ENCODE measurements at places on chromosomes 5 and 9.

- DNase-seq = no peak
Measured at GRCh38 chr5:135215617-135216470, 181.8 kb upstream of the PITX1 start.

DNA sequence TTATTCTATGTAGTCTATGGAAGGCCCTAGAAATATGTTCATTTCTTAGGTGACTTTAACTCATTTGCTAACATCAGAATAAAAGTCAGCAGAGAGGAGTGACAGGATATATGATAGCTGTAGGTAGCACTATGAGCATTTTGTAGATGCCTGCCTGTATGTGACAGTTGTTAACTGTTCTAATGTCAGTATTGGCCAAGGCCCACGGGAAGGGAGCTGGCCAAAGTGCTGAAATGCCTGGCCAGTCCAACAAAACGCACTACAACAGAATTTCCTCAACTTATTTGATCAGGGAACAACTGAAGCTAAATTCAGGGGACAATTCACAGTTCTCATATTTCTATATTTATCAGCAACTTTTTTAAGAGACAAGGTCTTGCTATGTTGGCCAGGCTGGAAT is 20.8 kb downstream of the SV2C start:
- no peak for DNase-seq

DNA sequence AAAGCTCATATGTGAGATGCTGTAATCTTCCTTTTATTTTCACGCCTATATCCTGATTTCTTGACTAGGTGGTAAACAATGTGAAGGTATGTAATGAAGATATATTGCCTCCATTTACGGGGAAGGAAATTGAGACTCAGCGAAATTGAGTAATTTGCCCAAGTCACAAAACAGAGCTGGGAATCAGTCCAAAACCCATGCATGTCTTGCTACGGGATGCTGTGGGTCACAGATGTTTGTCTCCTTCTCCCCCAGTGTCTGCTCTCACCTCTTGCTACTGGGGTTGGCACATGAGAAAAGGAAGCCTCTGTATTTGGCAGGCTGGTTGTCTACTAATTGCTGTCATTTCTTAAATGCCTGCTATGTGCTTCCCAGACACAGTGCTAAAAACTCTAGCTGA is 53.7 kb upstream of the TEX48 start:
- peak; percentile 44 for DNase-seq

- DNase-seq = no peak
Measured at GRCh38 chr5:40623480-40624420, 56.0 kb upstream of the PTGER4 start.

DNA sequence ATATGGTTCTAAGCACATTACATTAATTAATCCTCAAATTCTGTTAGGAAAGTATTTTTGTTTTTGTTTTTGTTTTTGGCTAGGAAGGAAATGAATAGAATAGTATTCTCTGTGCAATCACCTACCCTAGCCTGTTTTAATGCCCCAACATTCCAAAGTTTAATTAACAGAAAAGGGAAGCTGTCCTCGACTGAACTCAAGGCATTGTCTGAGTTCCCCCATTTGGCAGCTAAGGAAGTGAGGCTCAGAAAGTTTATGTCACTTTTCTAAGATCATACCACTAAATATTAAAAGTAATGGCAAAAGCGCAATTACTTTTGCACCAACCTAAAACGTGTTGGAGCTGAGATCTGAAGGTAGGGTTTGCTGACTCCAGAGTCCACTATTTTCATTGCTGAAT is 59.8 kb downstream of the FGF1 start:
- DNase-seq = no peak

DNA sequence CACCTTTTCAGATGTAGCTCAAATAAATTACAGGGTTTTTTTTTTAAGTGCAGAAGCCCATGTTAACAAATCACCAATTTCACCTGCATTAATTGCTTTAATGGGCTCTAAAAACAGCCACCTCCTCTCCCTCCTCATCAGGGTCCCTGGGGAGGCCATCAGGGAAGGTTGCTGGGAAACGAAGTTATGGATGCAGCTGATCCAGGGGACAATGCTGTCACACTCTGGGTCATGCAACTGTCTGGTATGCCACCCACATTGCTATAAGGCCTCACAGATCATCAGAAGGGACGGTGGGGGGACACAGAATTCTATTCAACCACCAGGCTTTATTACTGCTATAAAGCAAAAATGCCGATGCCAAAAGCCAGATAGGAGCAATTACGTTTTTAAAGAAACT is 9.3 kb downstream of the WHRN start:
- DNase-seq = no peak

- peak; percentile 1 for DNase-seq
Measured at GRCh38 chr9:134902936-134903335, 14.8 kb downstream of the FCN1 start.

GRCh38 chr9:113620377-113621161 is 157.0 kb downstream of the RGS3 start:
- DNase-seq = peak; percentile 79

Data from fibroblast of mammary gland (primary cell).